ENCODE measurements at places on chromosomes 1 and 21.
A peak's percentile ranks its signal among the peaks of the same experiment; 100 is the strongest.

DNA sequence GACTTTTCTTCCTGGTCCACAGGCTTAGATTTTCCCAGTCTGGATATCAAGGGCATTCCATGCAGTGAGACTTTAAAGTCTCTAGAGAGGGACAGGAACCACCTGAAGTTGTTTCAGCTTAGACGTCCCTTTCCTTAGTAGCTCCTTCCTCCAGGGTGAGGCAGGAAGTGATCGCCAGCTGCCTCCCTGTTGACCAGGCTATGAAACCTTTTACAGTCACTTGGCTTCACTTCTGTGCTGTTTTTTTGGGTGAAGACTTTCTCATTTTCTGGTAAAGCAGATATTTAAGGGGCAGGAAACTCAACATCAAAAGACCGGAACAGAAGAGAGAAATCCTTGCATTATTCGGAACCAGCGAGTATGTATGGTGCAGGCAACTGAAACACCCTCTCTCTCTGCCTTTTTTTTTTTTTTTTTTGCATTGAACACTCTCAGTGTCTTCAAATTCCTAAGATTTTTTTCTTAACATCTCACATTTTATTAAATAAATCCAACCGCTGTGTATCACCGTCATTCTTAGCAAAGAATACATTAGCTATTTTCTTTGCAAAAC, 234.6 kb upstream of the IRF2BP2 start:
- DNase-seq, result no peak

GRCh38 chr1:240362046-240362445, 249.9 kb downstream of the GREM2 start:
- DNase-seq, result no peak

DNA sequence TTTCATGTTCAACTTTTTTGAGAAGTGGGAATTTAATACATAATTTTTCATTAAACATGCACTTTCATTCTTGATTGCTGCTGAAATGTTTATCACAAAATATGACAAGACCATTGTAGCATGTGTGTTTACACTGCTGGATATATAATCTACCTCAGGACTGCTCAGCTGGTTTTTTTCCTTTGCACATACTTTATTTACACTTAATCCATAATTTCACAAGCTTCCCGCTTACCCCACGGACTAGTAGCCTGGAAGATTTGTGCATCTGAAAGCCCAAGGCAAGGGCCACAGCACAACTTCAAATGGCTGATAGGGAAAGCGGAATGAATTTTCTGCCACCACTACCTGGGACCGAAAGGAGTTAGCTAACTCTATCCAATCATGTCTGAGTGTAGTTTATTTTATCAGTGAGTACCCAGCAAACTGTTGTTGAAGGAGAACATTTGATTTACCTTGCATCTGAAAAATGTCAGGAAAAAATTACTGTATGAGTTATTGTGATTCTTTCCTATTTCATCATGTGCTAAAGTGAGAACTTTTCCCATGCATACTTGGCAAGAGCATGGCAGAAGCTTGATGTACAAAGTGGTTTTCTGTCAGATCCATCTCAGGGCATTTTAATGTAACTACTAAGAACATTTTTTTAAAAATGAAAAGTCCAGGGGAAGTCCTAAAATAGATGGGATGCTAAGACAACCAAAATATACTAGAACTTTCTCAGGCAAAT, 558.2 kb upstream of the USP24 start:
- no peak for DNase-seq

GRCh38 chr1:16122916-16123315, 33.0 kb downstream of the EPHA2 start:
- peak; percentile 45 for DNase-seq

DNA sequence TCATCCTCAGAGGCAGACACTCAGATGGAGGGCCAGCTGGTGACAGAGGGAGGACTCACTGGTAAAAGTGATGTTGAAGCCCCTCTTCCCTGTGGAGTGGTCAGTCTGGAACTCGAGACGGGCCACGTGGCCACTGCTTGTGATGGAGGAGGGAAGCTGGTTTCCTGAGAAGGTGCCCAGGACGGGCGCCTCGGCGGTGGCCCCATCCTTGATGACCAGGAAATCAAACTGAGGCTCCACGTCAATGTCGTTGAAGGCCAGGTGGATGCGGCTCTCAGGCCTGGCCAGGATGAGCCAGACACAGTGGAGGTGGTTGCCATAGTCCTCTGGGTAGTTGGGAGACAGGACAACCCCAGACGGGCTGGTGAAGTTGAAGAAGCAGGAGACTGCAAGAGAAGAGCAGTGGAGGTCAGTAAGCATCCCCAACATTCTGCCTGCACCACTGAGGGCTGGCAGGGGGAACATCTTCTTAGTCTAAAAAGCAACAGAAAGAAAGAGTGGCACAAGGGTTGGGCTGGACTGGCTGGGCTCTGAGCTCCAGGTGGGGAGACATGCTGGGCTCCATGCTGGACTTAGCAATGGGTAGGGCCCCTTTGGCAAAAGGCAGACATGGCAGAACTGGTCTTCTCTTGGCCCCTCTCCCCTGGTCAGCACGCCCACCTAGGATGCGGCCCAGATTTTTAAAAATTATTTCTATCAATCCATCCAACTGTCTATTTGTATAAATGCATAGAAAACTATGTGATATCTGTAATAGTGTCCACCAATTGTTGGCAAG, 120.5 kb upstream of the HMGB4 start:
- DNase-seq, result no peak

GRCh38 chr1:22815043-22815365, 104.4 kb downstream of the EPHB2 start:
- DNase-seq, result no peak

- no peak for DNase-seq
Observed at GRCh38 chr1:169768161-169768560, 26.5 kb downstream of the METTL18 start.

- DNase-seq, result no peak
Observed at GRCh38 chr1:181160998-181161870, 72.7 kb downstream of the IER5 start.

GRCh38 chr21:26972192-26972591, 5.3 kb upstream of the ADAMTS5 start:
- DNase-seq, result no peak

DNA sequence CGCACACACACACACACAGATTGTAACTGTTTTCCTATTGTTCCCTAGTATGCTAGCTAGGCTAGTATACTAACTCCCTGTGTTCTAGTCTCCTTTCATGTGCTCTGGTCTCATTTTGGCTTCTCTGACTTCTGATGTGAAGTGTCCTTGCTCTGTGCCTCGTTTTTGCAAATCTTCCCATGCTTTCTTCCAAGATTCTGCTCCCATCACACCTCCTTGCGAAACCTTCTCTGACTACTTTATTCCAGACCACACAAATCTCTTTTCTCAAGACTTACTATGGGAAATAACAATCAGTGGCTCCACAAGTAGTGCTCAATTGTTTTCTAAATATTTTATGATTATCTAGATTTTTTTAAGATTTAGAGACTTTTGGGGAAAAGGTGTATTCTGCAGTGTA, 10.3 kb downstream of the PRRX1 start:
- DNase-seq, result no peak

DNA sequence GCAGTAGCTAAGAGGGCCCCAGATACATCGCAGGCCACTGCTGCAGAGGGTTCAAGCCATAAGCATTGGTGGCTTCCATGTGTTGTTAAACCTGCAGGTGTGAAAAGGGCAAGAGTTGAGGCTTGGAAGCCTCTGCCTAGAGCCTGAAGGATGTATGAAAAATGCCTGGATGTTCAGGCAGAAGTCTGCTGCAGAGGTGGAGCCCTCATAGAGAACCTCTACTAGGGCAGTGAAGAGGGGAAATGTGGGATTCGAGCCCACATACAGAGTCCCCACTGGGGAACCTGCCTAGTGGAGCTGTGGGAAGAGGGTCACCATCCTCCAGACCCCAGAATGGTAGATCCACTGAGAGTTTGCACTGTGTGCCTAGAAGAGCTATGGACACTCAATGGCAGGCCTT, 30.6 kb upstream of the ADGRL4 start:
- DNase-seq, result no peak

Measured in H7 (cell line).